ENCODE measurements at places on chromosomes 16 and 17.

DNA sequence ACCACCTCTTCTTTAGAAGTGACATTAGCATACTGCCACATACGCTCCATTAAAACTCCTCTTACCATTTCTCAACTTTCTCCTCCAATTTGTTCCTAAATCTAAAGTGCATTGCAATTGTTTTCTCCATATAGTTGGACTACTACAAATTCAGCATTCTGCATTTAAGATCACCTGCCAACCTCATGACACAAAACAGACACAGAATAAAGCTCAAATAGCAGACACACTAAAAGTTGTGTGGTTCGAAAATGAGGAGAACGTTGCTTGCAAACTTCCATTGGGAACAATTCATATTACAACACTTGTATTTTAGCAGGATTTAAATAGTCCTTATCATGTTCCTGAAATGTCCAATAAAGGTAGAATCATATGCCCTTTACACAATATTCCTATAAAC is 14.5 kb downstream of the ARHGAP17 start:
- DNase-seq: no peak

DNA sequence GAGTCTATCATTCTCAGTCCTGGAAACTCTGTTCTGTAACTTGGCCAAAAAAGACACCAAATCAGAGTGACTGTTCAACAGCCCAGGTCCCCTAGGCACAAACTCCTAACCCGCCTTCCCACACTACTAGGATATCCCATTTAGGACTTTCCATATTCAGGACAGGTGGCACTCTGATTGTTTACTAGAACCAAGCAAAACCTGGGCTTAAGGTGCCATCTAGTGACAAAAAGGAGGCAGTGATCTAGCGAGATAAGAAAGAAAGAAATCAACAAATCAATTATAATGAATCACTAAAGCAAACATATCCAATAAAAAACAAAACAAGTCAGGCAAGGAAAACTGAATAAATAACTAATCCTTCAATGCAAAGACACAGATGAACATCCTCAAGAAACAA is 203.9 kb downstream of the CEP112 start:
- DNase-seq: peak; percentile 28

DNA sequence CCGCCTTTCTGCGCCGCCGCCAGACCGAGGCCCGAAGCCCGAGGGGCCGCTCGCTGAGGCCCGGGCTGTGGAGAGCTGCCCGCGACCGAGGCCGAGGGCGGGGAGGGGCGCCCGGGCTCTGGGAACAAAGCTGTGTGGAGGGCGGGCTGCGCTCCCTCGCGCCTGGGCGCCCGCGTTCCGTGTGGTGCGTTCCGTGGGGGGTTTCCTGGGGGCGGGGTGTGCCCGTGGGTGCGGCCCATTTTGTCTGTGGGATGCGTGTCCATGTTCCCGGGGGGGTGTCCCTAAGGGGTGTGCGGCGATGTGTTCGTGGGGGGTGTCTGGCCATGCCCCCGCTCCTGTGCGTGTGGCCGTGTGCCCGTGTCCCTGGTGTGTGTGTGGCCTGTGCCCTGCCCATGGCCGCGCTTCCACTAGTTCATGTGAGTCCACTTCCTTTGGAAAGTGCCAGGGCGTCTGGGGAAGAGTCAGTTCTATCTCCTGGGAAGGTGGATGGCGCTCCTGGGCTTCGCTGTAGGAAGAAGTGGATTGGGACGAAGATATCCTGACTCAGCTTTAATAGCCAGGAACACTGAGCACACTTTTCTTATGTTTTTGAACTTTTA is 520 bp downstream of the JPT2 start:
- peak; percentile 34 for DNase-seq

GRCh38 chr16:17194190-17194780 is 276.5 kb downstream of the XYLT1 start:
- DNase-seq: peak; percentile 35

DNA sequence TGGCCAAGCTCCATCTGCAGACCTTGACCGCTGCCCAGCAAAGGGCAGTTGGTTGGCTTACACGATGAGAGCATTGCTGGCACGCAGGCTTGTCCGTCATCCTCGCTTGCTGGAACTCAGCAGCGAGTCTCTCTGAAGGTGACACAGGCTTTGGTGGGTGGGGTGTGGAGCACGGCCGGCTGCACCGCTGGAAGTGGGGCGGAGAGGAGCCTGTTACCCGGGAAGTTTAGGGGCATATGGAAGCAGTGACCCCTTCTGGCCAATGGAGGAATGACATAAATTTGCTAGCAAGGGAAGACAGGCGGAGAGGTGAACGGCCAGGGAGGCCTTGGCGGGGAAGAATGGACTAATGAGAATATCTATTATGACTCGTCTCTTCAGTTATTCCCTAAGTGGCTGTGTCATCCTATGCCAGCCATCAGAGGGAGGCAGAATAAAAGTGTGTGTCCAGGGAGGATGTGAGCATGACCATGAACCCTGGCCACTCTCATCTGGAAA is 65.9 kb upstream of the SDK2 start:
- DNase-seq: peak; percentile 63

GRCh38 chr16:78256686-78257375 is 157.4 kb downstream of the WWOX start:
- no peak for DNase-seq

All from fibroblast of skin of right biceps (primary cell).